GM18507 (cell line): ENCODE measurements at places on chromosomes 4 and X.

GRCh38 chrX:53262918-53263394 lies 18.4 kb downstream of the IQSEC2 start:
- DNase-seq: no peak

GRCh38 chr4:187157380-187157958 lies 433.8 kb upstream of the FAT1 start:
- no peak for DNase-seq

DNA sequence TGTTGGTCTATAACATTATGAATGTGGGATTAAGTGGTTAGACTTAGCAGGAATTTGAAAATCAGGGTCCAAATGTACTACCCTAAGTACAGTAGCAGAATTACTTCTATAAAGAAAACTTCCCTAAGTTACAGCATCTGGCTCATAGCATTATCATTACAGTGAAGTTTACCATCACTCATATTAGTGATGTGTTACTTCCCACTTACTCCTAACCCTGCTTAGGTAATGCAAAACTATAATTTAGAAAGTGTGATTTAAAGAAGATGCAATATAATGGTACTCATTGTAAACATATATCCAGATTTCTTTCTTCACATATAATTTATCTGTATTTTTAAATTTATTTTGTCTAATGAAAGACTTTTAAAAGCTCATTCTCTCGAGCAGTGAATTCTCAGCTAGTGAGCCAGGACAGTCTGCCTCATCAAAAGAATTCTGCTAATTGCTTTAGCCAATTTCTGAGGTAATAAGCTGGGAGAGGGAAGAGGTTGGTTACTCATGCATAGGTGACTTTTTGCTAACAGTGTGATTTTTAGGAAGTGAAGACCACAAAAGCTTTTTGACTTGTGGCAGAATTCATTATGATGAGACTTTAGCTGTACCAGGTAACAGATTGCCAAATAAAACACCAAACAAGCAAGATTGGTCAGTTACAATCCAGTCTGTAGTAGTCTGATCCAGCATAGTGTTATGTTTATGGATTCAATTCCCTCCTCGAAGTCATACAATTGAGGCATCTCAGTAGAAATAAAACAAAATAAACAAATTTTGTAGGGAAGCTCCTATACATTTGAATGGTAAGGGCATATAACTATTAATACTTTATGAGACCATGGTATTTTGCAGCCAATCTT lies 21.0 kb downstream of the PLS3 start:
- DNase-seq: no peak

DNA sequence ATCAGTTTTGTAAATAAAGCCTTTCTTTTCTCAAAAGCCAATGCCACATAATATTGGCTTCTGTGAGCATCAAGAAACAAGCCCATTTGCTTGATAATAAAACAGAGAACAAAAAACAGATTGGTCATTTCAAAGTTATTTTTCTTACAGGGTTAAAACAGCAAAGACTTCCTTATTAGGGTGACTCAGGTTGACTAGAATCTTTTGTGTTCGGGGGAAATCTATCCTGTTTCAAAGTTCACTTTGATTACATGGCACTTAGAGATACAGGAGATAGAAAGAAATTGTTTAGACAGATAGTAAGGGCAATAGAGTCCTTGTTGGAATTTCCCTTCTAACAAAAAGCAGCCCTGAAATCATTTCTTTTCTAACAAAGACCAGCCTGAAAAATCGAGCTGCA lies 170.0 kb upstream of the GLRA2 start:
- DNase-seq: no peak

DNA sequence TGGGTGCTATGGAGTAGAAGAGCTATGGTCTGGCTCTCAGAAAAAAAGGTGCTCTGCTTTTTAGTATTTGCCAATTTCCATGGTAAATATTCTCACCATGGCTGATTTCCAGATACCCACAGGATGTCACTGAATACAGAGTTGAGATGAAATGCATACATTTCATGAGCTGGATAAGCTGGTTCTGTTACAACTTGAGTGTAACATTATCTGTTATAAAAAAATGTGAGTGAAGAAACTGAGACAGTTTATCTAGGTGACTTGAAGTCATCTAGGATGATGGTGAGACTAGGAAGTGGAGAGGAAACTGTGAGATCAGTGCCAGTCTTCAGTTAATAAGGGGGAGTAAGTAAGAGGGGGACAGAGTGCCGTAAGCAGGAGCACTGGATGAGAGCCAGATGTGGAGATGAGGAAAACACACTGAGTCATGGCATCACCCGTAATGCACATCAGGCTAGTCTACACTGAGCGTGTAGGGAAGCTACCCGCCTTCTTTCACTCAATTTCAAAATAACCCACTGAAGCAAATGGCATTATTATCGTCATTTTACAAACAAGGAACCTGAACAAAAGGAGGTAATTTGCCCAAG lies 5.0 kb downstream of the HPSE start:
- DNase-seq: no peak

- DNase-seq: no peak
Measured at GRCh38 chr4:16676230-16676770, 222.1 kb downstream of the LDB2 start.

- DNase-seq: no peak
Measured at GRCh38 chr4:53100501-53101190, 238.5 kb downstream of the RASL11B start.

DNA sequence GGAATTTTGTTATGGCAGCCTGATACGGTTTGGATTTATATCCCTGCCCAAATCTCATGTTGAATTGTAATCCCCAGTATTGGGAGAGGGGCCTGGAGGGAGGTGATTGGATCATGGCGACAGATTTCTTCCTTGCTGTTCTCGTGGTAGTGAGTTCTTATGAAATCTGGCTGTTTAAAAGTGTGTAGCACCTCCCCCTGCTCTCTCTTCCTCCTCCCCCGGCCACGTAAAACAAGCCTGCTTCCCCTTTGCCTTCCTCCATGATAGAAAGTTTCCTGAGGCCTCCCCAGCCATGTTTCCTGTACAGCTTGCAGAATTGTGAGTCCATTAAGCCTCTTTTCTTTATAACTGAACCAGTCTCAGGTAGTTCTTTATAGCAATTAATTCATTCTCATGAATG lies 37.9 kb downstream of the SUPT20HL2 start:
- no peak for DNase-seq

GRCh38 chr4:8035371-8035780 lies 95.7 kb upstream of the AFAP1 start:
- DNase-seq: no peak
